Hematopoietic multipotent progenitor cell treated with erythropoietin and hydrocortisone succinate and interleukin-3 and kit ligand, for 8 days (in vitro differentiated cells): ENCODE measurements at places on chromosomes 1 and 21.

DNA sequence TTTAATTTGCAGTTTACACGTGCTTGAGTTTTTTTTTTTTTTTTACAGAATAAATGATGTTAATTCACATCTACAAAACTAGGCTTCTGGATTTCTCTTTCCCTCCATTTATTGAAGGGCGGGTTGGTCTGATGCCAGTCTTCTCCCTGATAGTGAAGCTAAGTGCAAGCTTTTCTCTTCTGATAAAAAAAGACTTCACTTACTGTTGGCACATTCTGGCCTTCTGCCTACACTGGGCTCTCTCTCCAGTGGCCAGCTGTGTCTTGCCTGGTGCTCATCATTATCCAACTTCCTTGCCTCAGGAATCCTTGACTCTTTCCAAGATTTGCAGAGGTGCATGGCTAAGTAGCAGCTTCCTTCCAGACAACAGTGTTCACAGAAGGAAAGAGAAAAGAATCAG lies 7.6 kb upstream of the RAP1A start:
- DNase-seq = peak; percentile 97

GRCh38 chr1:208631506-208631905 lies 387.3 kb upstream of the PLXNA2 start:
- no peak for DNase-seq

DNA sequence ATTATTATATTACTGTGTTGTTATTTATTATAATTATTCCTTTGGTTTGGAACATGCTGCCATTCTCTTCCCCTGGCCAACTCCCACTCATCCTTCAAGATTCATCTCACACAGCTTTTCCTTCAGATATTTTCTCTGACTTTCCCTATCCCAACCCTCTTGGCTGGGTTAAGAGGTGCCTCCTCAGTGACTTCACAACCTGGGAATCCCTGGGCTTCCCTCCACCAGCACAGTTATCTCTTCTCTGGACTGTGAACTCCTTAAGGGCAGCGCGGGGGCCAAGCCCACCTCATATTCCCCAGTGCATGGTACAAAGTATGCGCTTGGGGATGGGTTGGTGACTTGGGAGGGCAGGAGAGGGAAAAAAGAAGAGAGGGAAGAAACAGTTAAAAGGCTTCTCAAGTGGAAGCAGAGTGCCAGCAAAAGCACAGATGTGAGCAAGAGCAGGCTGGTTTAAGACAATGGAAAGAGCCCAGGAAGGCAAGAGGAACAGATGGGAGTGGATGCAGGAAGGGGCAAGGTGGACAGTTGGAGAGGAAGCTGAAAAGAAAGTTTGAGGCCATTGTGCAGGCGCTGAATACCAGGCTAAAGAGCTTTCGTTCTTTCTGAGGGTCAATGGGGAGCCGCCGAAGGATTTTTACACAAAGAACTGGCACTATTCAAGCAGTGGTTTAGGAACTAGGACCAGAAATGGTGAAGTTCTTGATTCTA lies 132.3 kb downstream of the BEND5 start:
- no peak for DNase-seq

- no peak for DNase-seq
These were observed 822.2 kb downstream of the MRPL39 start for GRCh38 chr21:24785033-24785432.

DNA sequence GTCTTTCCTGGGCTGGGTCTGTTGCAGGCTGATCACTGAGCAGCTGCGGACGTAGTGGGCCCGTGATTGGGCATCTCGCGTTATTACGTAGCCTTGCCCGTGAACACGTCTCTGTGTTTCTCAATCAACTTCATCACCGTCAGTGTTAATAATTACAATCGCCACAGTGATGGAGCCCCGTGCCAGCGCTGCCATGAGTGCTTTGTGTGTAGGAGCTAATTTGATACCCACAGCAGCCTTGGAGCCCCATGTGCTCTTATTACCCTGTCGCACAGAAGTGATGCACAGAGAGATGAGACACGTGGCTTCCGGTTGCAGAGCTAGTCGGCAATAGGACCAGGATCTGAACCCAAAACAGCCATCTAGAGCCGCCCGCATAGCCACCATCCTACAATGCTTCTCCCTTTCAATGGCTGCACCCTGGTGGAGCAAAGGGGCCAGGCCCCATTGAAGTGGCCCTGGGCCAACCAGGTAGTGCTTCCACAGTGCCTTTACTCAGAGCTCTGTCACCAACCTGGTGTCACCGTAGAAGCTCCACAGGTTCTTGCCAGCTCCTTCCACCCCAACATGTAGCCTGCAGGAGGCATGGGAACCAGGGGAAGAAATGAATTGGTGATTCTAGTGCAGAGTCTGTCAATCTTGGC lies 398.5 kb upstream of the VAMP3 start:
- DNase-seq = no peak

GRCh38 chr1:150987924-150988323 lies 5.8 kb downstream of the ANXA9 start:
- DNase-seq = no peak

GRCh38 chr1:215399787-215400186 lies 167.3 kb upstream of the KCTD3 start:
- no peak for DNase-seq
